ENCODE measurements at places on chromosomes 11 and 22.

- DNase-seq = no peak
Measured at GRCh38 chr11:30585125-30585891, 845 bp downstream of the MPPED2 start.

- DNase-seq = no peak
Measured at GRCh38 chr11:111819161-111819828, 52.1 kb downstream of the ALG9 start.

DNA sequence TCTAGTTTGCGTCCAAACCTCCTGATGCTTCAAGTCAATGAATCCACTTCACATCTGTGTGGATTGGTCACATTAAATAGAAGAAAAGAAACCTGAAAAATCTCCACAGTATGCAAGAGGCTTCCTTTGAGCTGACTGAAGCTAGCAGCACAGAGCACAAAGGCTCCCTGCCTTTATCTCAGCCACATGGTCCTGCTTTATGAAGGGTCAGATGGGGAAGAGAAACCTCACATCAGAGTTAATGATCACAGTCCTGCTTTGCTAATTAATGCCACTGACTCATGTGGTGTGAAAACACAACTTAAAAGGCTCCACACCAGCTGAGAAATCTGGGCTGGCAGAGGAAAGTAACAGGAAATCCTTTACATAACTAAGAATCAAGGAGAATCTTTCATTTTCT, 1291.0 kb downstream of the LRRC4C start:
- DNase-seq = no peak

GRCh38 chr11:124762105-124762623, at the start of gene ESAM:
ESAM (minus strand) TSS chr11:124762290; CDS start chr11:124762154, 136 bp downstream.
- DNase-seq = no peak
